Left forelimb (tissue), 1 donor: ENCODE measurements at places on chromosomes 7 and 10.

- peak; percentile 77 for DNase-seq
Observed at GRCh38 chr10:28628184-28628893, 49.0 kb upstream of the BAMBI start.

DNA sequence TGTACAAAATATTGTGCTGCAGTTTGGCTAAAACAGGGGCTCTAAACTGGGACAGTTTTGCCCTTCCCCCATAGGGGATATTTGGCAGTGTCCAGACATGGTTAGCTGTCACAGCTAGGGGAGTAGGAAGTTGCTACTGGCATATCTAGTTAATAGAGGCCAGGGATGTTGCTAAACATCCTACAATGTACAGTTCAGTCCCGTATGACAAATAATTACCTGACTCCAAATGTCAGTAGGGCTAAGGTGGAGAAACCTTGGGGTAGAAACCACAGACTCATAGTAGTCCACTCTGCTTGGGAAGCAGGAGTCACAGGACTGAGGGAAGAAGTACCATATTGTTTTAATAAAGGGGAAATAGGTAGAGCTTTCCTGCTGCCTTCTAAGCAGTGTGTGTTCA, 39.8 kb downstream of the WBP1L start:
- no peak for DNase-seq

DNA sequence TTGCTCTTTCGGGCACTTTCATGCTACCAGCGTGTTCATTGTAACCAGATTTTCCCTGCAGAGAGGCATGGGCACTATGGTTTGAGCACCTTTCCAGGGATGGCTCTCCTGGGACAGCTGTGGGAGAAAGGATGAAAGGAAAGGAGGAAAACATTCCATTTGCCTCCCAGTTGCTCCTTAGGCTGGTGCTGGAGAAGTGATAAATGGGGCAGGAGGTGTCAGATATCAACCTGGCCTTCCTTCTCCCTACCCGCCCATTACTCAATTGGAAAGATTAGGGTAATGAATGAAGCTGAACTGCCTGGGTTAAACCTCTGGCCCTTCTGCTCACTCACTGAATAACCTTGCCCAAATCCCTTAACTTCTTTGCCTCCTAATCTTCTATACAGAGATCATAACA, 228.4 kb downstream of the PLXNA4 start:
- no peak for DNase-seq

DNA sequence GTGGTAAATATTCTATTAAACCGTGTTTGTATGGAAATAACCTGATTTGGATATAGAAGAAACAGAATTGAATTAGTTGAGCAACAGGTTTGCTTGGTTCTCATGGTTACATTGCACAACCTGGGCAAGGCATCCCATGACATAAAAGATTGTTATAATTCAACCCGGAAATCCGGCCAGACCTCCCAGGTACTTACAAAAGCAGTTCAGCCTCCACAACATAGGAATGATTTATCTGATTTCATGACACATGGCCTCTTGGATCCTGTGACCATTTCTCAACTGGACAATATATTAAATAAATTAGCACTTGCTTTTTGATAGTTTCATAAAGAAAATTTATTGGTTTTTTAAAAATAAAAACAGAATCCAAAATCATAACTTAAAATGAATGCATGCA, 55.1 kb upstream of the PTPN12 start:
- DNase-seq, result no peak
